ENCODE measurements at places on chromosomes 13 and 19.

- no peak for DNase-seq
Measured at GRCh38 chr13:113535381-113535781, 44.9 kb upstream of the DCUN1D2 start.

GRCh38 chr13:97002581-97002980 is 8.3 kb upstream of the OXGR1 start:
- no peak for DNase-seq

DNA sequence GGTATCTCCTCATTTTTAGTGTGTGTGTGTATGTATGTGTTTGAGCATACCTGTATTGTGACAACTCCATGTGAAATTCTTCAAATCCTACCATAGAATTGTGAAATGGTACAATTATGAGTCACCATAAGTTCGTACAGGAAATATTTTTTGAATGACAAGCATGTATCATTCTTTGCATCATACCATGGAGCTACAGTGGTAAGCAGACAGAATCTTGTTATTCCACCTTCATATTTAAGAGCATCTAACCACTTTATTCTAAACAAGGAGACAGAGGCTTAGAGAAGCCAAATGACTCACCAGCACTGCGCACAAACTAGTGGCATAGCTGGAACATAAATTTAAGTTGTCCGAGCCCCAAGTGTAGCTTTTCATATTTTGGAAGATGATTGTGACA is 4.5 kb upstream of the EPSTI1 start:
- no peak for DNase-seq

DNA sequence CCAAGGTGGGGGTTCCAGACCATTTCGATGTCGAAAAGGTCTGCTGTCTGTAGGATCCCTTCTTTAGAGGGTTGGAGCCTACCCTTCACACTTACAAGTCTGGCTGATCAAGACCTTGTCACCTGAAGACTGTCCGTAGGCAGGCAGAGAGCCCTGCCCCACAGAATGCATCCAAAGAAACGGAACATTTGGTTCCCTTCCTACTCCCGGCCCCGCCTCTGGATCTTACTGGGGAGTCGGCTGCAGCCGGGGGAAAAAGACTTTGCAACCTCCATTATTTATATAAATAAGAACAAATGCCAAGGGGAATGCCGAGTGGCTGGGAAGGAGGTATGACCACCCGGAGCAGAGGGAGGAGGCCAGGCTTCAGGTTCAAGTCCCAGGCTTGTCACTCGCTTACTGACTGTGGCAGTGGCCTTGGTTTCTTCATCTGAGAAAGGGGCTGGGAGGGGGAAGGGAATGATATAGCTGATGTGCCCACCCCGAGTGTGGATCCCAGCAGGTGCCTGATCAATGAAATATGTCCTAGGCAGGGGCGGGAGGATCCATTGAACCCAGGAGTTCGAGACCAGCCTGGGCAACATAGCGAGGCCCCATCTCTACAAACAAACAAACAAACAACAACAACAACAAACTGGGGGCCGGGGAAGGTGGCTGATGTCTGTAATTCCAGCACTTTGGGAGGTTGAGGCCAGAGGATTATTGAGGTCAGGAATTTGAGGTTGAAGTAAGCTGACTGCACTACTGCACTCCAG is 48.7 kb downstream of the RFX2 start:
- DNase-seq: peak; percentile 66

DNA sequence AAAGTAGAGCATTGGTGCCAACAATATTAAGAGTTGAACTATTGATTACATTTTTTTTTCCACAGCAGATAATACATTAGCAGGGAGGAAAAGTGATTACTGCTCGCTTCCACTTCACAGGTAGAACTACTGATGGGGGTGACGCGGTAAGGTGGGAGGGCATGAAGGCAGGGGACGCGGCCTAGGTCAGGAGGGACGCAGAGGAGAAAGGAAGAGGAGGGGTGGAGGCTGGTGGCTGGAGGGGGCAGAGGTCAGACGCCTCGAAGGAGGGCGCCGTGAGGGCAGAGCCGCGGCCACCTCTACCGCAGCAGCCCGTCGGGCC is 287 bp upstream of the B3GLCT start:
- no peak for DNase-seq

DNA sequence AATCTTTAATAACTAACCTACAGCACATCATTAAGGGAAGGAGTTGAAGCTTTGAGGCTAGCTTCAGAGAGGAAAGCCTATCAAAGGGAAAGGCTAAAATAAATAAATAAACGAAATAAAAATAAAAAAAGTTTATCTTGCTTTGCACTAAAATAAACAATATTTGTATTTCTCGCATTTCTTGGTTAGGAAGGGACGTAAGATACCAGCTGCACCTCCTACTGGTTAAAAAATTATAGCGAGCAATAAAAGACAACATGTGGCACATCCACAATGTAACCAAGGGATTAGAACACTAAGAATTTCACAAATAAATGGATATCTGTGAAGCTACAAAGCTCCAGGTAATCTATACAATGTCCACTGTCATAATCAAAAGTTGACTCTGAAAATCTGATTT is 194.5 kb downstream of the DACH1 start:
- DNase-seq: no peak

DNA sequence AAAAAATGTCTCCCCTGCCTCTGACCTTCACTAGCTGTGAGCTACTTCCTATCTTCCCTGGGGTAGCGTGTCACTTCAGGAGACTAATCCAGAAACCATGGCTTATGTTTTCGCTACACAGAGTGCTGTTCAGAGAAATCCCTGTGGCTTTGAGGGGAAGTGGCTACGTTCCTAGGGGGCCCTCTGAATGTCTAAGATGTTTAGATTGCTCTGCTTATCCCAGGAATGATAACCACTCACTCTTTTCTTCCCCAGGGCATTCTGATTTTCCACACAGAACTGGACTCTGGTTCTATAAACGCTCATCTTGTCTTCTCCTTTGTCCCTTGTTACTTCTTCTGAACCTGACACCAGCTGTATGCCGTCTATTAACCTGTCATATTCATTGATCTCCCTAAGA is 572.5 kb downstream of the OLFM4 start:
- DNase-seq: no peak

GRCh38 chr13:73169971-73170370 is 111.2 kb downstream of the KLF5 start:
- no peak for DNase-seq

GRCh38 chr13:98751367-98751782 is 1.1 kb downstream of the SLC15A1 start:
- no peak for DNase-seq

- no peak for DNase-seq
Measured at GRCh38 chr13:48235341-48236135, 2.5 kb downstream of the ITM2B start.

- DNase-seq: no peak
Measured at GRCh38 chr13:25920931-25921330, 130.9 kb downstream of the SHISA2 start.

DNA sequence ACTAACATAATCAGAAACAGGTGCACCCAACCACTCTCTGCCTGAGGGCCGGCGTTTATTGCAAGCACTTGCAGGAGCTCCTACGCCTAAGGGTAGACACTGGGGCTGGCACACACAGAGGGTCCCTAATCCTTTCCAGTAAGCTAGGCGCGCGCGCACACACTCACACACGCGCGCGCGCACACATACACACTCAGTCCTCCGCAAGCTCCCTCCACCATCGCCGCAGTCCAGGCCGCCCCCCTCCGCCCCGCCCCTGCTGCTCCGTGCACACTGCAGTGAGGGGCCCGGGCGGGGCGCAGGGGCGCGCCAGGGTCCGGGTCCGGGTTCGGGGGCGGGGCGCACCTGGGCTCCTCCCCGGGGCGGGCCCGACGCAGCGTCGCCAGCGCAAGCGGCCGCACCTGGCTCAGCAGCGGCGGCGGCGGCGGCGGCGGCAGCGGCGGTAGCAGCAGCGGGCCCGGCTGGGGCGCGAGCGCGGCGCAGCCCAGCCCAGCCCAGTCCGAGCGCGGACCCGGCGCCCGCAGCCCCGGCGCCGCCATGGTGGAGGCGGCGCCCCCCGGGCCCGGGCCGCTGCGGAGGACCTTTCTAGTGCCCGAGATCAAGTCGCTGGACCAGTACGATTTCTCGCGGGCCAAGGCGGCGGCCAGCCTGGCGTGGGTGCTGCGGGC is at the start of gene CAMSAP3:
Gene CAMSAP3, plus strand, starts transcription at position 398 of the 668 bp plus-strand sequence. Its CDS starts 140 bp downstream, at position 538.
- DNase-seq: no peak

DNA sequence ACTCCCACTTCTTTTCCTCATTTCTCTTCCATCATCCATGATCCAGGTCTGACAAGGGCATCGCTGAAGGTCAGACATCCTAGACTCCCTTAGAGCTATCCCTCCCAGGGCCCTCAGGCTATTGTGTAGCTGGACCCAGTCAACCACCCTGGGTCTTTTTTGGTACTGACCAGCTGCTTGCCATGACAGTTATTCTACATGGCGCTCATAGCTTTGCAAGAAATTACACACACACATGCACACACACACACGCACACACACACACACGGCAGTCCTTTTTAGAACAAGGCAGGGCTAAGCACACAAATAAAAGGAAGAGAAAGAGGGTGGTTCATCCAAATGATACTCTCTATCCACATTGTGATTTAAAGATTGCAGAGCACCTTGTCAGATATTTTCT is 18.3 kb downstream of the SIAH3 start:
- no peak for DNase-seq

All from uterus (tissue), 4 donors.